ENCODE measurements at places on chromosomes 12 and 14. TPM values are rescaled to one million over a fixed set of nuclear protein-coding genes. Genes with fewer than 3 reads are reported as not detected.
A peak's percentile ranks its signal among the peaks of the same experiment; 100 is the strongest.

The PROX2 gene
- not detected for total RNA-seq

The SLC25A47 gene
- total RNA-seq = not detected

The CMA1 gene
- not detected for total RNA-seq

The TMEM229B gene
- not detected for total RNA-seq

The RTN1 gene
- 0.18 TPM for total RNA-seq

The AQP6 gene
- total RNA-seq = not detected

DNA sequence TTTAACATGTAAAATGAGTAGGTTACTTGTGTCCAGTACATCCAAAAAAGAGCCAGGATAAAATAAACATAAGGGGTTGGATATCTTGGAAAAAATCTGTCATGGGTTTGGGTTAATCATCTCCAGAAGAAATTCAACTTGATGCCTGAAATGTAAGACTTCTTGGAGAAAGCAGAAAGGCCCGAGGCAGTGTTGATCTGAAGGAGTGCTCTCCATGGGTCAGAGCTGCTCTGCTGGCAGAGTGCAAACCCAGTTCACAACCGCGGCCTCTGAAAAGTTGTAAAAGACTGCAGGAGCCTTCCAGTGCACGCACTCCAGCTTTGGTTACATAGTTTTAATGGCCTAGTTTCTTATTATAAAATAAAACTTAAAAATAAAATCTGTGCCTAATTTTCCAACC, 97.3 kb upstream of the ALX1 start:
- DNase-seq = no peak

DNA sequence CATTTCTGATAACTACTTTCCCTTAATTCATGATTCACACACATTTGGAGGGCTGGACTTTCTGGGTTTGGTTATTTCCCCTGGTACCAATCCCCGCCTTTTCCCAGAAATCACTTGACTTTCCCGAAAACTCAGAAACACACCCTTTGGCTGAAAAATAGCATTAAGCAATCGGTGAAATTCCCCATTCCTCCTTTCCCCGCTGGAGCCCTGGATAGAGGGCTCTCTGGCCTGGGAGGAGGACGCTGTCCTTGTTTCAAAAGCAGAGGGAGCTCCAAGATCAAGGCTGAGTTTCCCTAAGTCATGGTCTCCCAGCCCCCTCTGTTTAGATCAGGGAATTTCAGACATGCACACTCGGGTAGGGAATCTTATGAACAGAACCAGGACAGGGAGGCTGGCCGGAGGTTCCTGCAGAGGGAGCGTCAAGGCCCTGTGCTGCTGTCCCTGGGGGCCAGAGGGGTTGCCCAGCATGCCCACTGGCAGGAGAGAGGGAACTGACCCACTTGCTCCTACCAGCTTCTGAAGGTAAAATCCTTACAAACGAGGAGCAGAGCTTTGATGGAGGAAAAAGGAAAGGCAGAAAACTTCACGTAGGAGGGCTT, at the start of gene C1S:
C1S (plus strand) TSS at position 366 of the 602 bp plus-strand sequence. CDS start 1,195 bp downstream, outside the sequence.
- DNase-seq = peak; percentile 99

GRCh38 chr14:69355607-69356281, 42.4 kb downstream of the ERH start:
- DNase-seq = peak; percentile 78

DNA sequence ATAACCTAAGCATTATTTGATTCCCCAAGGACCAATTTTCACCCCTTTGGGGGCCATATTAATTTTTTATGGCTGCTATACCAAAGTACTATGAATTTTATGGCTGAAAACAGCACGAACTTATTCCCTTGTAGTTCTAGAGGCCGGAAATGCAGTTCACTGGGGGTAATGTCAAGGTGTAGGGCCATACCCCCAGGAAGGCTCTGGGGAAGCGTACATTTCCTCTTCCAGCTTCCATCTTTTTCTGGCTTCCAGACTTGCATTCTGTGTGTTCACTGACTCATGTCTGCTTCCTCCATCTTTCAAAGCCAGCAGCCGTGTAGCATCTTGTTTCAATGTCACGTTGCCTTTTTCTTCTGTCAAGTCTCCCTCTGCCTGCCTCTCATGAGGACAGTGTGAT, 133.5 kb downstream of the BICD1 start:
- no peak for DNase-seq

DNA sequence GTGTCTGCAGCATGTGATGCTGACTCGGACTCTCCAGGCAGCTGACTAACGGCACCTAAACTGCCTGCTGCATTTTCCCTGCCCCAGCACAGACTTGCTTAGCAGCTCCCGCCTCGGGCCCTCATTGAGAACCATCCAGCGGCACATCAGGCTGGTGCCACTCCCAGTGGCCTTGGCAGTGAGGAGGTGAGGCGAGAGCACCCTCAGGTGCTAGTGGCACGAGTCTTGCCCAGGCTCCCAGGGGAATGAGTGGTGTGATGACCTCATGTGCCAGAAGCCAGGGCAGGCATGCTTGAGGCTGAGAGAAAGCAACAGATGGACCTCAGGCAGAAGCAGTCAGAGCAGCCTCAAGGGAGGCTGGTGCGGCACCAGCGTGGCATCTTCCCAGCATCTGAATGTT, 60.2 kb downstream of the PRKCH start:
- DNase-seq = no peak

DNA sequence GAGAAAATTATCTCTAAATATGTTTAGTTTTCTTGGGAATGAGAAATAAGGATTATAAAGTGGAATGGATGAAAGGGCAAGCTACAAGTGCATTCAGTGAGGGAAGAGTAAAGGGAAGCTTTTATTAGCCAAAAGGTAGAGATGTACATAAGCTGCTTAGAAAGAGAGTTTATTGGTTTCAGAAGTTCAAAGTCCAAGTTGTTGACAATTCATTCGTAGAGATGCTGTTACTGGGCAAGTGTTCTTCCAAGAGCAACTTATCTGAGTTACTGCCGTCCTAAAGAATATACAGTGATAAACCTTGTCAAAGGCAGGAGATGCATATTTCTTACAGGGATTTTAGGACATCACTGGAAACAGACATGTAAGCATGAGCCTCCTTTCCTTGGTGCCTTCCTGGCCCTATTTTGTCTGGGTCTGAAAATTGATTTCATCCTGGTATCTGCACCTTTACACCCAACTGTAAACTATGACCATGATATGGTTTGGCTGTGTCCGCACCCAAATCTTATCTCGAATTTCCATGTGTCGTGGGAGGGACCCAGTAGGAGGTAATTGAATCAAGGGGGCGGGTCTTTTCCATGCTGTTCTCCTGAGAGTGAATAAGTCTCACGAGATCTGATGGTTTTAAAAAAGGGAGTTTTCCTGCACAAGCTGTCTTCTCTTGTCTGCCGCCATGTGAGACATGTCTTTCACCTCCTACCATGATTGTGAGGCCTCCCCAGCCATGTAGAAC, 46.8 kb downstream of the TRMT5 start:
- no peak for DNase-seq

GRCh38 chr12:93783832-93784231, 106.7 kb downstream of the CRADD start:
- DNase-seq = no peak

DNA sequence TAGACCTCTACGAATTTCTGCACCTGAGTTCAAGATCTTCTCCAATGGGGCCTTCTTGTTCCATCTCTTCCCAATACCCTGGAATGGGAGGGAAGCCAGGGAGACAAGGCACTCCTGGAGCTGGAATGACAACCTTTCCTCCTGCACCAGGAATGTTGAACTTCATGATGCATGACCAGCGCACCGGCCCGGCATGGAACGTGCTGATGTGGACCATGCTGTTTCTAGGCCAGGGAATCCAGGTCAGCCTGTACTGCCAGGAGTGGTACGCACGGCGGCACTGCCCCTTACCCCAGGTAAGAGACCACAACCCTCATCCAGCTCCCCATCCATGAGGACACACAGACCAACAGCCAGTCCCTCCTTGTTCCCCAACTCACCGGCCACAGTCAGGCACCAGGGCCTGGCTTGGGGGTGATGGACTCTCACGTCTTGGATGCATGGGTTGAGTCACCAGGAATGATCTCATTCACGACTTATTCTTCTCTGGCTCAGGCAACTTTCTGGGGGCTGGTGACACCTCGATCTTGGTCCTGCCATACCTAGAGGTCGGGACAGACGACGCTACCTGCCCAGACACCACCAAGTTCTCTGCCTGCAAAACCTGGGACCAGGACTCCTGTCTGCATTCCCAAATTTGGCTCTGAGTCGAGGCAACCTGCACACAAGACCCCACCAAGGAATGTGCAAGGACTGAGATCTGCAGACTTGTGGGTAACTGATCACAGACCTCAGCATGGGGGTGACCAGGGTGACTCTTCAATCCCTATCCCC, 20.5 kb downstream of the SOAT2 start:
- DNase-seq = peak; percentile 58

GRCh38 chr14:68246074-68246785, 426.7 kb downstream of the RAD51B start:
- DNase-seq = no peak

GRCh38 chr14:27236601-27237000, 638.8 kb upstream of the NOVA1 start:
- DNase-seq = no peak

- no peak for DNase-seq
These were observed 2.7 kb downstream of the CFAP251 start for GRCh38 chr12:121921066-121921465.

- no peak for DNase-seq
These were observed 413.5 kb upstream of the SEL1L start for GRCh38 chr14:81946834-81947798.

DNA sequence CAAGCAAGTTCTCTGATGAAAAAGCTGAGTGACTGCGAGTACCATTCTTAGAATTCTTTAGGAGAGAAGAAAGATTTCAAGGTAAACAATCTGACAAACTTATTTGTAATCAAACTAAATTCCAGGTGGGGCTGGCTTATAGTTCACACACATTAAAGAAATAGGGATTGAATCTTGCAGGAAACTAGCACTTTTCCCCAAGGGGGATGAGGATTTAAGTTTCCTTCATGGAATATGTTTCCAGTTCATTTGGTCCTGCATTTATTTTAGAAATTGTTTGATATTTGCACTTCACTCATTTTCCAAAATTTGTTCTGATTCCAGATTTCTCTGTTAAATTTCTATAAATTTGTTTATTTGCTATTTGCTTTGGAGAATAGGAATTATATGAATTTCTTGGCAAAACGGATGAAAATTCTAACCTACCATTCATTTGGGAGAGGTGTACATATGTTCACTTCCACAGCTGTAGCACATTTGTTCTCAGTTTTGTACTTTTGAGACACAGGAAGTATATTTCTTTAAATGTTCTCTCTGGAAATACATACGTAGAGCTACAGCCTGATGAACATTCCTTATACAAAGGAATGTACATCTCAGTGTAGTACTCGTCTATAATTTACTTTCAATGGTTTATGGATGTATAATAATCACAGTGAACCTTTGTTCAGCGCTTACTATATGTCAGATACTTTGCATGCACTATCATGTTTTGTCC, 145.5 kb downstream of the AKAP6 start:
- DNase-seq = no peak

DNA sequence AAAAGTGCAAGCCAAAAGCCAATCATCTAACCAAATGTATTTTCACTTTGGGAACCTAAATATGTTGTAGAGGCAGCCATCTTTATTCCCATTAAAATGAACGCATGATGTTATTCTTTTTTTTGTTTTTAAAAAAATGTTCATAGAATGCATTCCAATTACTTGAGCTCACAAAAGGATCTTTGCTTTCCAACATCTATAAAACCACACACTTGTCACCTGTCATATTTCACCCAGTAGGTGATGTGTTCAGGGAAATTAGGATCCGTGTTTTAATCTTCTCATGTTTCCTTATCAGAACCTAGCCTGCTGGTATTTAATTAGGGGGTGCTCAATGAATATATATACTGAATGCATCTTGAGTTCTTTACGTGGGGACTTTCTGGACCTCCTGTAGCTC, 13.6 kb downstream of the TTC8 start:
- DNase-seq = no peak

DNA sequence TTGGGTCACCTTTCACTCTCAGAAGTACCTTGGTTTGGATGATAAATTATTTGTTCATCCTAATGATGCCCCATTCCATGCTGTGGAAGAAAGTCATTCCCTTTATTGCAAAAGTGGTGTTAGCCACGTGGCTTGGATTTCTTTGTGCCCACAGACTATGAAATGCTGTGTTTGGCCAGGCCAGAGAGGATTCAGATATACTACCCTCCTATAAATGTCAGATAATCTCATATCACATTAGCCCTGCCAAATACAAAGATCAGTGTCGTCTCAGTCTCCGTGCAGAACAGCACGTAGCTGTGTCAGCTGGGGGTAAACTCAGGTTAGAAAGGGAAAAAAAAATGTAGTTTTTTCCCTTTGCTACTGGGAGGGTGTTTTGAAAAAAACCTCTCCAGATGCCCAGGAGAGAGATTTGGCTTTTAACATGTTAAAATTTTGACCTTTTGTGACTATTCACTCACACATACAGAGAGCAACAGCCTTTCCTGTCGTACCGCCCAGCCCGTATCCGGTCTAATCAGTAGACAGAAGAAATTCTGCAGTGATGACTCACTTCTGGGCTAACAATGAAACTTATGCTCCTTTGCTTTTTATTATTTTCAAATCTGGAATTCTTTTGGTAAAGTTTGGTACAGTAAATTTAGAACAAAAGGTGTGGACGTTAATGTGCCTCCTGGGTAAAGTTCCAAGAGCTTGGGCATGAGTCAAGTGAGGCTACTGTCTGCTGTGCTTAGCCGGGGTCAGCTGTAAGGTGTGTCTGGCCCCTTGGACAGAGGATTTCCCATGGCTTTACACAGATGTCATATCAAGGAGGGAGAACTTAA, 8.5 kb upstream of the PTPRB start:
- peak; percentile 85 for DNase-seq

DNA sequence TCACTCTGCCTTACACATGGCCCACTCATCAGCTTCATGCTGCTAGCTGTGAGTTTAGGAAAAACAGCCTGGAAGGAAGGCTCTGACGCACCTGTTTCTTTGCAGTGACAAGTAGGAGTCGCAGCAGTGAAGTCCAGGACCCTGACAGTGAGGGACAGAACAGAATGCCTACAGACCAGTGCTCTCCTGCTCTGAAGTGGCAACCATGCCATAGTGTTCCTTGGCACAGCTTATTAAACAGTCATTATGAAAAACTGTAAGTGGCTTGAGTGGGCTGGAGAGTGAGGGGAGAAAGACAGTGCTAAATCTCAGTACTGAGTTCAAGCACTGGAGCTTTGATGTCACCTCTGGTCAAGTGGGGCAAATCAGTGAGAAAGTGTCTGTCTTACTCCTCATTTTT, 61.7 kb downstream of the MYRFL start:
- DNase-seq = no peak

- DNase-seq = no peak
These were observed 66.9 kb downstream of the DNAH10 start for GRCh38 chr12:123828854-123829547.
